GM12878 (cell line): ENCODE measurements at places on chromosomes 4 and X.

- no peak for DNase-seq
Measured at GRCh38 chr4:186024637-186025407, 44.1 kb upstream of the TLR3 start.

GRCh38 chr4:43987331-43987944 is 461.2 kb downstream of the KCTD8 start:
- no peak for DNase-seq

- no peak for DNase-seq
Measured at GRCh38 chrX:132063334-132063733, 40.2 kb downstream of the STK26 start.

DNA sequence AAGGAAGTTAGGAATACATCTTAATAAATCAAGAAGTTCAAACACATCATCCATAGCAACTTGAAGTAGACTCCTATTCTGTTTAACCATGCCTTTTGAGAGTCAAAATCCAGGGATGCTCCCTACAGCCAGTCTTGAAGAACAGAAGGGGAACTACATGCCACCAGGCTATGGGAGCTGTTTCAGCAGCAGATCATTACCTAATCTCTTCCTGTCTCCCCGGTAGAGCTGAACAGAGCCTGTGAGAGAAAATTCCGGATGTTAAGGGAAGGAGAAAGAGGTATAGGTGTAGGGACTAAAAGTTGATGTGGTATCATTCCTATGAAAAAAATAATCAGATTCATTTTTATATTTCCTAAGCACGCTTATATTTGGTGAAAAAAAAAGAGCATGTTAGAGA is 352.2 kb downstream of the SPRY1 start:
- DNase-seq: no peak

DNA sequence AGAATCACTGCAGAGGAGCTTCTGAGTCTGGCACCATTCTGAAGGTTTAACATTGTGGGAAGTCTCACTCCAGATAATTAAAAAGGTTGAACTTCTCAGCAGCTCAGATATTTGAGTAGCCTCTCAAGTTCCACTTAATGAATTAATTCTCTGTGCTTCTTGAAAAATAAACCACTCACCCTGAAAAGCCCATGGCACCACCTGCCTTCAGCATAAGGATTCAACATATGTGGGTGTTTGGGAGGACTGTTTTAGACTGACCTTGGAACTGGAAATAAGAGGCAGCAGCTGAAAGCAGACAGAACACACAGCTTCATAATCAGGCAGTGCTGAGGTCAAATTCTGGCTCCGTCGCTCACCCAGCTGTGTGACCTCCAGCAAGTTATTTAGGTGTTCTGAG is 100.6 kb downstream of the KCNIP4 start:
- no peak for DNase-seq

DNA sequence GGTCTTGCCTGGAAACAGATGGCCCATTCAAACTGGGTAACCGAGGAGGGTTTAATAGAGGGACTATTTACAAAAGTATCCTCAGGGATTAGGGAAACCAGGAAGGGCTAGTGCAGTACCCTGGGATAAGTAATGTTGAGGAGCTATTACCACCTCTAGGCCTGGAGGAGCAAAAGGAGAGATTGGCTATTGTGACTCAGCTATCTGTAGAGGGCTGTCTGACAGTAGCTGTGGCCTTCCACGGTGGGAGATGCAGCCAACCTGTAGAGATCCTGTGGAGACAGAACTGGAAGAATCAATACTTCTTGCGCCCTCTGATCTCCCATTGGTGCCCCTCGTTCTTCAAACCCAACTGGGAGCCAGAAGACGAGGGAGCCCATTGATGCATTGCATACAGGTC is 34.1 kb upstream of the RPS6KA3 start:
- no peak for DNase-seq

DNA sequence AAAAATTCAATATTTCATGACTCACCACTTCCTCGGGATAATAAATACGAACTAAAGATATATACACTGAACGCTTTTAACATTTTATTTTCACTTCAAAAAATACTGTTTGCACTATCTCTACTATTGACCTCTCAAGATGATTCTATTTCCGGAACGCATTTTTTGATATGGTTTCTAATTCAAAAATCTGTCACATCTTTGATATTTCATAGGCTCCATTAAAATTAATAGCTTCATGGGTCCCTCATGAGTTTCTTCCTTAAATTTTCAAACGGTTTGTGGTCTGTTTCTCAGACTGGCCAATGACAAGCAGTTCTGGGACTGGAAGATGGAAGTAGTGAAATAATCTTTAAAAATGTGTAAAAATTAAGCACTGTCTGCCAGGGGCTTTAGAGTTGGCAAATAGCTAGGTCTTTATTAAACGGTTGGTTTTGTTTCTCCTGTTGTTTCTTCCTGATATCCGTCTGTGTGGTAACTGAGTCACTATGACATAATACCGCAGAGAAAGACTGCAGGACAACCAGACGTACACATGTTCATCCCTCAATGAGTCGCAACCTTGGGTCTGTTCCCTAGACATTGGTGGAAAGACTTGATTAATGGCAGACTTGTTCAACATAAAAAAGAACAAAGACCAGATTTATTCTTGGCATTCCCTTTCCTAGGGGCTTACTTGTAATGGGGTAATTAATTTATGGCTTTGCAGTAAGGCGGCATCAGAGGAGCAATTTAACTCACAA is 133.8 kb downstream of the PALLD start:
- DNase-seq: no peak

GRCh38 chr4:1518997-1519700 is 112.9 kb upstream of the NKX1-1 start:
- no peak for DNase-seq

DNA sequence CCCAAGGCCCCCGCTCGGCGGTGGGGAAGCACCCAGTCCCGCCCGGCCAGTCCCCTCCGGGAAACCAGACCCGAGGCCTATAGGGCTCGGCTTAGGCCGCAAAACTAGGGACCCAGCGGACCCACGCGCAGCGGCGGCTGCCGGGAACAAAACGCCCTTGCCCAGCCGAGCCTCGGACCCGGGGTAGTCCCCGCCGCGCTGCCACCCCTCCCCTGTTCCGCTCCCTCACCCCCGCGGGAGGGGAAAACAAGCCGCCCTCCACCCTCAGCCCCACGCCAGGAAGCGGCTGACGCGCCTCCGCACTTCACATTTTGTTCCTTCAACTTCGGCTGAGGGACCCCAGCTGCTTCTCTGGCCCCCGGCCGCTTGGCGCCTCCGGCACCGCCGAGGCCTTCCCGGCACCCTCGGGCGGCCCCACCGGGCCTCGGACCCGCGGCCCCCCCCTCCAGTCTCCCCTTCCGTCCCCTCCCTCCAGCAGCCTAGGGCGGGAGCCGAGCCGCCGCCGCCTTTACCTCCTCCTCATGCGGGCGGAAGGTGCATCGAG is 694 bp downstream of the PDS5A start:
- DNase-seq: no peak
